ENCODE measurements at places on chromosomes 1 and 21. TPM values are rescaled to one million over a fixed set of nuclear protein-coding genes. Genes with fewer than 3 reads are reported as not detected.

IQGAP3 gene
- total RNA-seq: 4.6 TPM

CHD5 gene
- total RNA-seq: 2.4 TPM

JAM2 gene
- 35.9 TPM for total RNA-seq

C1orf141 gene
- total RNA-seq: 2.6 TPM

ACTA1 gene
- 4.6 TPM for total RNA-seq

TGFB2 gene
- total RNA-seq: 38.8 TPM

BARHL2 gene
- not detected for total RNA-seq

SFPQ gene
- 201 TPM for total RNA-seq

NR1I3 gene
- total RNA-seq: 0.48 TPM

TMEM35B gene
- 23.6 TPM for total RNA-seq

CAPN8 gene
- total RNA-seq: 1.7 TPM

TMEM54 gene
- 21.7 TPM for total RNA-seq

S100A5 gene
- total RNA-seq: not detected

ABL2 gene
- 19.5 TPM for total RNA-seq

SLC37A1 gene
- 4.8 TPM for total RNA-seq

WNT9A gene
- total RNA-seq: 8.7 TPM

TMPRSS3 gene
- 1.7 TPM for total RNA-seq

DMRTA2 gene
- total RNA-seq: 0.24 TPM

SHE gene
- 3.4 TPM for total RNA-seq

PLA2G2D gene
- not detected for total RNA-seq

AQP10 gene
- total RNA-seq: not detected

UCHL5 gene
- total RNA-seq: 31.5 TPM

TNNT2 gene
- 2.6 TPM for total RNA-seq

SPRR4 gene
- total RNA-seq: not detected

BRDT gene
- not detected for total RNA-seq

MYOC gene
- total RNA-seq: not detected

PDIK1L gene
- total RNA-seq: 14.9 TPM

FAM3B gene
- total RNA-seq: 0.72 TPM

RGS7 gene
- not detected for total RNA-seq

LCE2C gene
- total RNA-seq: not detected

KCNN3 gene
- total RNA-seq: 1.9 TPM

VSIG8 gene
- not detected for total RNA-seq

GBP7 gene
- not detected for total RNA-seq

ATAD3C gene
- total RNA-seq: 1.2 TPM

CRTC2 gene
- 22.6 TPM for total RNA-seq

UTS2 gene
- 5.3 TPM for total RNA-seq

PLA2G2F gene
- total RNA-seq: 1.2 TPM

PLCH2 gene
- total RNA-seq: 11.1 TPM

CHI3L1 gene
- 5.8 TPM for total RNA-seq

S100A7 gene
- total RNA-seq: not detected

FCN3 gene
- total RNA-seq: 6.0 TPM

MRPL39 gene
- 36.8 TPM for total RNA-seq

Data from umbilical cord (tissue), 2 donors.